ENCODE measurements at places on chromosomes 11 and 22.

DNA sequence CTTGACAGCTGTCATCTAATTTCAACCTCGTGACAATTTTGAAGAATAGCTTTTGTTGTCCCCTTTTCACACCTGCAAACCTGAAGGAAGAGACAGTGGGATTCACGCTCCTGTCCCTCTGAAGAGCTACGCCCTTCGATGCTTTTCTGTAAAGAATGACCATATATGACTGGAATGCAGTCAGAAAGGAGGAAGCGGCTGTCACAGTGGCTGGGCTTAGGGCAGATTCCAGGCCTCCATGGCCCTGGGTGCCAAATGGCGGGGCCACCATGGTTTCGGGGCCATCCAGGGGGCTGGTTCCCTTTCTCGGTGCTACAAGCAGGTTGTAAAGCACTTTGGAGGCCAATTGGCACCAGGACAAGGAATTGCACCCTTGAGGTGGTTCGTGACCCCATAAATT is 22.2 kb upstream of the FGF19 start:
- DNase-seq = peak; percentile 54

DNA sequence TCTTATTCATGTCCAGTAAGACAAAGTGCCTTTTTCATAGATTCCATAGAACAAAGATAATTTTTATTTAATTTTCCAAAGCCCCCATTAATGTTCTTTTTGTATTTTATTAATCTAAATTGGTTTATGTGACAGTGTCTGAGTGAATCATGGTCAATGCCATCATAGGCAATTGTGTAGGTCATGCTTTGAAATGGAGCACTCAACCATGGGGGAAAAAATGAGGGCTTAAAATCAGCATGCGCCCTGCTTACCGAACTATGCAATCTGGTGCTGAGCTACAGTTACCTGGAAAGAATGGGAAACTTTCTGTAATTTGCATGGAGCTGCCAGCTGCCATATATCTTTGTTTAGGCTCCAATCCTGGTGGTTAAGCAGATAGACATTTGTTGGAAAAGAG is 28.4 kb upstream of the RAB38 start:
- DNase-seq = no peak

DNA sequence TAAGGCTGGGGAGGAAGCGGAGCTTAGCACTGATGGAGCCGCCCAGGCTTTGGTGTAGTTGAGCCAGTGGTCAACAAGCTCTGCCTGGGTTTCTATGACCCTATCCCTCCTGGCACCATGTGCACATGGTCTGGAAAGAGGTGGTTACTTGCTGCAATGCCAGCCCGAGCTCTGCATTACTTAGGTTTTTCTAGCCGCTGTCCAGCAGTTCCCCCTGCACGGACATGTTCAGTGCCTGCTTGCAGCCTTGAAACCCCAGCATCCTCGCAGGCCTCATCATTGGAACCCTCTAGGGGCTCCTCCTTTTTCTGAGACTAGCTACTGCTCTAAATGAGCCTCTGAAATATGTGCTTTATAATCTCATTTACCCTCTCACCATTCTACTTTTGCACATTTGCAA is 16.6 kb downstream of the CNTF start:
- DNase-seq = no peak

DNA sequence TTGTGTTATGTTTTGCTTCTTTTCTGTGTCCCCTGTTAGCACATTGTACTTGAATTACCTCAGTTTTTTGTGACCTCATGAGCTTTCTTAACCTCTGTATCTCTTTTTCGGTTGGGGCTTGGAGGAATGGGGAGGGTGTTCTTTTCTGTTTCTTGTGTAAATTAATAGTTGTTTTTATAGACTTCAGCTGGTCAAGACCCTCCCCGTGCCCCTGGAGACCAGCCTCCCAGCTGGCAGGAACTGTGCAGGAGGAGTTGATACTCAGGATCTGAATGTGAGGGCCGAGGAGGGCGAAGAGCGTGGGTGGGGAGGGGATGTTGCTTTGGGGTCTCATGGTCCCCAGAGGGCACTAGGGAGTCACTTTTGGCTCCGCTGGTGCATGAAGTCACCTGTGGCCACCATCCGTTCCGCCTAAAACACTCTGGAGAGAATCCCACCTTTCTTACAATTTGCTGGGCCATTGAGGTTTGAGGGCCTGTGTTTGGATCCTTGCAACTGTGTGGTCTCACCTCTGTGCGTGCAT is 44.3 kb upstream of the NNMT start:
- DNase-seq = peak; percentile 76

GRCh38 chr11:88405853-88406252 is 68.3 kb upstream of the CTSC start:
- no peak for DNase-seq

- no peak for DNase-seq
These were observed 243.4 kb upstream of the PLET1 start for GRCh38 chr11:112504056-112504455.

DNA sequence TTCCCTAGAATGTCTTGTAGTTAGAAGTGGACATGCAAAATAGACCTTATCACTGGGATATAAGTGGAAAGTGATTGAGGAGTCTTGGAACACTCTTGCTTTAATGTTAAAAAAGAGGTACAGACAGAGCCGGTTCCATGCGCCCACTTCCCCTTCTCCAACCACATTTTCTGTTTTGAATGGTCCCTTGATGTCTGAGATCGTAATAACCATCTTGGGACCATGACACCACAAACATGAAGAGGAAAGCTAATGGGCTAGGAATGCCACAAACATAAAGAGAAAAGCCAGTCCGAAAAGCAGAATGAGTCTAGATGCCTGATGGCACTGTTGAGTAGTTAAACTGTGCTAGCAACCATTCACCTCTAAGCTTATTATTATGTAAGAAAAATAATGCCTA is 54.8 kb upstream of the SPON1 start:
- DNase-seq = no peak

- no peak for DNase-seq
These were observed 11.9 kb downstream of the PCSK7 start for GRCh38 chr11:117219995-117220394.

DNA sequence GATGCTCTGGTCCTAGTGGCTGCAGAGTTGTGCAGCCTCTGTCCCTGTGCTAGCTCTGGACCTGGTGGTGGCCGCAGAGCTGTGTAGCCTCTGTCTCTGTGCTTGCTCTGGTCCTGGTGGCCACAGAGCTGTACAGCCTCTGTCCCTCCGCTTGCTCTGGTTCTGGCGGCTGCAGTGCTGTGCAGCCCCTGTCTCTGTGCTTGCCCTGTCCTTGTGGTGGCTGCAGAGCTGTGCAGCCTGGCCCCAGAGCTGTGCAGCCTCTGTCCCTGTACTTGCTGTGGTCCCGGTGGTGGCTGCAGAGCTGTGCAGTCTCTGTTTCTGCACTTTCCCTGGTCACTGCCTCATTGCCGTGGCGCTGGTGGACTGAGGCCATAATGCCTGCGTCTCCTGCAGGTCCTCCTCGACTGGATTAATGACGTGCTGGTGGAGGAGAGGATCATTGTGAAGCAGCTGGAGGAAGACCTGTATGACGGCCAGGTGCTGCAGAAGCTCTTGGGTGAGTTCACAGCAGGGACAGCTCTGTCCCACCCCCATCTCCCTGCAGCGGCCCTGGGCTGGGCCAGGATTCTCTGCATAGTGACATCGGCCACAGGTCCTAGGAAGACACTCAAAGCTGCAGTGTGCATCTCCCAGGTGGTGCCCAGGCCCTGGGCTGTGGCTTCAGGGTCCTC is 61.9 kb upstream of the PARVG start:
- no peak for DNase-seq

DNA sequence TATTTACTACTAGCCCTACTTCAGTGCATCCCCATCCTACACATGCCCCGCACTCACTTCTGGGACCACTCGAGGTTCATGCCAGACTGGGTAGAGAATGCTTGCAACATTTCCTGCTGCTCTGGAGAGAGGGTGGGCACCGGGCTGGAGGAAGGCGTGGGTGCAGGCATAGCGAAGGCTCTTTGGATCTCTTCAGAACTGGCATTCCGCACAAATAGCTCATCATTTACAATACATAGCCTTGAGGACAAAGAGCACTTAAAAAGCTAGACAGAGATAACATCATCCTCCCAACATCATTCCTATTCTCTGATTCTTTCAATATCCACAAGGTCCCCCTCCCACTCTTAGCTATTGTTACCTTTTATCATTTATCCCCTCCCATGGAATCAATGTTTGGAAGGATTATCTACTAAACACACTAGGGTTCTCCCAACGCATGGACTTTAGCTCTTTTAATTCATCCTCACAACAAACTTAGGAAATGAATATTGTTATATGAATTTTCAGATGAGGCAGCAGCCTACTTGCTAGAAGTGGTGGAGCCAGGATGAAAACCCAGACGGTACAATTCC is 2.5 kb upstream of the TMEM223 start:
- no peak for DNase-seq

DNA sequence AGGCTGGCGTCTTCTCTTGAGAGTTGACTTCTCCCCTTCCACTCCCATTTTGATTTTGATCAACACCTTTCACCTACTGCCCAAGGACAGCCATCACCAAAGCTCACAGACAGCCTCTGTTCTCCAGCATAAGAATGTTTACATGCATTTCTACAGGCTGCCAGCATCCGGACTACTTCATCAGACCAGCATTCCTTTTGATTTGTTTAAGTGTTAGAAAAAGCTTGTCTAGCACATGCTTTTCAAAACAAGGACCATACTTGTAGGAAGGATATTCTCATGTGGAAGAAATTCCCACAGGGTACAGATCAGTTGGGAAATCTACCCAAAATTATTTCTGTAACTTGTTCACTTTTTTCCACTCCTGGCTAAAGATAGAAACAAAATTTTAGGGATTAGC is 6.2 kb upstream of the KCNA4 start:
- no peak for DNase-seq

GRCh38 chr11:130582981-130583380 is 134.5 kb downstream of the ADAMTS15 start:
- DNase-seq = no peak

DNA sequence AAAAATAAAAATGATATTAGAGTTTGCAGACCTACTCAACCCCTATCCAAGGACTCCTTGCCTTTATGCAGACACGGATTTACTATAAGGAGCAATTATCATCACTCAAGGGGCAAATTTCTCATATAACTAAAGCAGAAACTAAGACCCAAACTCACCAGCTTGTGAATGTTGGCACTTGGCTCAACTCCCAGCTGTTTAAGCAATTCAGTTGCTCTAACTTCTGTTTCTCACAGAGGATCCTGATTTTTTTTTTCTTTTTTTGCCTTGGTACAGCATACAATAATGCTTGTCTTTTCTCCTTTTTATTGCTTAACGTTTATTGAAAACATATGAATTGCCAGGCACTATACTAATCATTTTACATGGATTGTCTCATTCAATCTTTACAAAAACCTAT is 9.6 kb upstream of the CBLIF start:
- no peak for DNase-seq

DNA sequence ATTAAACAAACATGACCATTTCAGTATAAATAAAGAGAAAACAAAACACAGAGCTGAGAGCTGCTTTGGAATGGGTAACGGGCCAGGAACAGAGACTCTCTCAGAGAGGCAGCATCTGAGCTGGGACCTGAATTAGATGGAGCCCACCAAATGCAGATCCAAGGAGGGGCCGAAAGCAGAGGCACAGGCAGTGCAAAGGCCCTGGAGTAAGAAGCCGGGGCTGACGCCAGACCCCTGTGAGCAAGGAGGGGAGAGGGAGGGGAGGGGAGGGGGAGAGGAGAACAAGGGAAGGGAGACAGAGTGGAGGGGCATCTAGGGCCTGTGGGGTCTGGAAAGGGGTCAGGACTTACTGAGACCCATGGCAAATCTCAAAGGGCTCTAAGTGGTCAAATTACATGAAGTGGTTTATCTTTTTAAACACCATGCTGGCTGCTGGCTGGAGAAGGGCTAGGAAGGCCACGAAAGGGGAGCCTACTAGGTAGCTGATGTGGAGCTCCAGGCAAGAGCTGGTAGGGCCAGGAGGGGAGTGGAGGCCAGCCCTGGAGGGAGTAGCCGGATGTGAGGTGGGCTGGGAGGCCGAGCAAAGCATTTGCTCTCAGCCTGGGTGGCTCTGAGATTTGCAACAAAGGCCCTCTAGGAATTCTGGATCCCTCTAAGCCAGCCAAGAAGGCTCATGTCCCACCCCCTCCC is 3.2 kb downstream of the OSBPL5 start:
- DNase-seq = peak; percentile 36

DNA sequence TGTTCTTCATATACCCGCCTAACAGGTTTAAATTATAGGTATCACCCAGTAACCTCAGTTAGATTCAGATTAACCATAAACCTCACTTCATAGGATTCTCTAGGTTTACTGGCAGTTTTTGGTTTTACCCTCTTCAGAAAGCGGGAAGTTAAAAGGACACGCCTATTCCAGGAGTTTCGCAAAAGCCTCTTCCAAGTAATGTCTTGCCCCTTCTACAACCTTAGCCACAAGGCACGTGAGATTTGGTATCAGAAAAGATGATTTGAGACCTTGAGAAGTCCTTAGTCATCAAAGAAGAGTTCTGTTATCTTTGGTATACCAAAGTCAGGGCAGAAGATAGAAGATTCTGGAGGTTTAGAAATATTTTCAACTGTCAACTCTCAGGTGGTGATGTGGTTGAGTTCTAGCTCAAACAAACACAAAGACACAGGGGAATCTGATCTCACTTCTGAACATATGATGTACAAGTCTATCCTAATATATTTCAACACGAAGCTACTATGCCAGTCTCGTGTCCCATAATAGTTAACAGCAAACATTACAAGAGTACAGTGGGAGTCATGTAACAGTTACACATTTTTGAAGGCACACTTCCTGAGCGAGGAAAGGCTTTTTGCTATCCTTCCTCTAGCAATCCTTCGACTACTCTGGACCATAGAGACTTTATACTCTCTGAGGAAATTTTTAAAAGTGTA is 103.5 kb downstream of the USP35 start:
- no peak for DNase-seq
